ENCODE measurements at places on chromosomes 11 and 22.

DNA sequence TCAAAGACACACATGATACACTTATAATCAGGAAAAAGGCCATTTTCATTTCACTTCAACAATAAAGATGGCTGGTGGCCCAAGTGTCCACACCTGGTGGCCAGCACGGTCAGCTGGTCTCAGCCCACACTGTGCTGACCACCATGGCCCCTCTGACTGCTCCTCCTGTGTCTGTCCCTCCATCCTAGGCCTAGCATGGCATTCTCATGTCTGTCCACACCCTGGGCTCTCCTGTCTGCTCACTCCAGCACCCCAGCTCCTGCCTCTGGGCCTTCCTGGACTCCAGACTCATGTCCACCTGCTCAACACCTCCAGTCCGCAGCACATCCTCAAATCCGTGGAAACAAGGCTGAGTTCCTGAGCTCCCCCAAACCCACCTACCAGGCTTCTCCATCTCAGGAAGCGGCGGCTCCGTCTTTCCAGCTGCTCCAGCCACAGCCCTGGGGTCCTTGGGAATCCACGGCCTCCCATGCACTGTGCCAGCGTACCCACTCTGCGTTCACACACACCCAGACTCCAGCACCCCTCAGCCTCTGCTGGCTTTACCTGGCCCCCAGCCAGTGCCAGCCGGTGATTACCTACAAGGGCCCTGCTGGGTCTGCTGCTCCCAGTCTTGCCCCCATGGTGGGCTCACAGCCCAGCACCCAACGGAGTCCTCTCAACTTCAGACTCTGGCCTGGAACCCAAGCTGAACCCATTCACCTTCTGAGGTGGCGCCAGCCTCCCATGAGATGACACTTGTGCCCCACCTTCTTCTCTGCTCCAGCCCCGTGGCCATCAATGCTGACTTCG is 13.9 kb downstream of the SIRT3 start:
- no peak for DNase-seq

DNA sequence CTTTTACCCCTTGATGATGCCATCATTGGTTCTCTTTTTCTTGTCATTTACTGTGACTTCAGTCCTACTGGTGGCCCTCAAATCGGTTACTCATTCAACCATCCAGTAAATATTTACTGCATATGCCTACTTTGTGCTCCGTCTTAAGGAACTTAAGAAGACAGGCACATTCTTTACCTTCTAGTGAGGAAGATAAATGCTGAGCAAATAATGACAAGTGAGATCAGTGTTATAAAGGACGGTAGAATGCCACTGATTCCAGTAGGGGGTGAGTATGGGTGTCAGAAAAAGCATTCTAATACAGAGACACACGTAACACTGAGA is 1.6 kb downstream of the ANKRD42 start:
- DNase-seq, result no peak

DNA sequence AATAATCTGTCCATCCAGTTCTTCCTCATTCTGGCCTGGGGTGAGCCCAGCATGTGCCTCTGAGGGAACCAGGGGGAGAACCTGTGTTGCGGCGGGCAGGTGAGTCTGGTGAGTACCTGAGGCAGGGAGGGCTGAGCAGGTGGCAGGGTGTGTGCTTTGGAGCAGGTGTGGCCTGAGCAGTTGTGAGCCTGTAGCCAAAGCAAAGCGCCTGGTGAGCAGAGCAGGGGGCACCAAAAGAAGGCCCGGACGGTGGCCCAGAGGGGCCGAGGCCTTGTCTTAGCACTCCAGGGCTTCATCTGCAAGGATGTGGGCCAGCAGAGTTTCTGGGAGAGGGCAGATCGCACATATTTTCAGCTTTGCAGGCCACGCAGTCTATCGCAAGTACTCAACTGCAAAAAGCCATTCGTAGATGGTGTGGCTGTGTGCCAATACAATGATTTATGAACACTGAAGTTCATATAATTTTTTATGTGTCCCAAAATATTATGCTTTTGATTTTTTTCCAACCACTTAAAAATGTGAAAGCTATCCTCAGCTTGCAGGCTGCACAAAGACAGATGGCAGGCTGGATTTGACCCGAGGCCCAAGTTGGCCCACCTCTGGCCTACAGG is 8.7 kb downstream of the GLB1L2 start:
- DNase-seq, result no peak

GRCh38 chr22:17910561-17911311 is 113.6 kb downstream of the MICAL3 start:
- DNase-seq, result no peak

GRCh38 chr11:102459393-102459792 is 6.8 kb upstream of the TMEM123 start:
- no peak for DNase-seq

- DNase-seq, result no peak
Measured at GRCh38 chr11:24556693-24557092, 59.8 kb downstream of the LUZP2 start.

DNA sequence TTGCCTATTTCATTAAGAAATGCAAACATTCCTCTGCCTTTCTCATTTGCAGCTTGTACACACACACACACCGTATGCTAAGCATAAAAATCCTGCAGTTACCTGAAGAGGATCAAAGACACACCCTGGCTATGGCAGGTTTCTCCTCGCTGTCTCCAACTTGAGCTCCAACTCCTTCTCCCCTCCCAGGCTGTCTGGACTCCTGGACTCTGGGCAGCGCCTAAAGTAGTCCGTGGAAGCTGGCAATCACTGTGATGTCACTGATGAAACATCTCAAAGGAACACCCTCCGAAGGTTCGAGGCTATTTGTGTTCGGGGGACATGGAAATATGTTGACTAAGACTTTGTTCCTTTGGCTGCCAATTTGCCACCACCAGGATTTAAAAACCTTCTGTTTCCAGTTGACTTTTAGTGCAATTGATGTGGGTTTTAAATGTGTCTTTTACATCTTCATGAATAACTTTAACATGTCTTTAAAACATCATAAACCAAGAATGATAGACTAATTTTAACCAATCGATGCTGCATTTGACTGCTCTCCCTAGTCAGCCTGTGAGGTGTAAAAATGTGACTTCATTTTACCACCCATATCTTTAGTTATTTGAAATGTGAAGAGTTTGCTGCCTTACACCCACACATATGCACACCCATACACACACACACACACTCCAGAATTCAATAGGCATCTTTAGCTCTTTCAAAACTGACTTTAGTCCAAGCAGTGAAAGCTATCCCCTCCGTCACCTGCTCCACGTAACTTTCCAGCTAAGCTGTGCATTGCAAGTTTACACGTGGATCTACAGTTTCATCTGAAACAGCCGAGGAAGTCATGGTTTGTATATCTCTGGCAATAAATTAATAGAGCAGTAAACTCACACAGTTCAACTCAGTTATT is at the start of gene SLN:
Gene SLN (minus strand): TSS at position 196 of the 895 bp plus-strand sequence.
- no peak for DNase-seq

DNA sequence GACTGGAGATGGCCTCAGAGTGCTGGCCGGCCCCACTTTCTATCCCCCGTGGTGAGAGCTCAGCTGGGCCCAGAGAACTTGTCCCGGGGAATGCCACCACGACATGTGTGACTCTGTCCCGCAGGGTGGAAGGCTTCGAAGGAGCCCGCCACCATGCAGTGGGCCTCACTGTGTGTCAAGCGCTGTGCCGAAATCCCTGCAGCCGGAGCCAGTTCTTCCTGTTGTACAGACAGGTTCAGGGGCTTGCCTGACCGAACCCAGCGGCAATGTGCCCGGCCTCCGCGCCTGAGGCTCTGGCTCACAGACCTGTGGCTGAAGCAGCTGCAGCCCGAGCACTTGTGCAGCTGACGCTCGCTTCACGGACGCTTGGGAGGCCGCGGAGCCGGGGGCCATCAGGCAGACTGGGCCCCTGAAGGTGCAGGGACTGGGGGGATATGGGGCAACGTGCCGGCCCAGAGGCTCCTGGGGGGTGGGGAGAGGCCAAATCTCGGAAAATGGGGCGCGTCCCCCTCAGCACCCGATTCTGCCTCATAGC is 650 bp downstream of the PPM1F start:
- no peak for DNase-seq

- no peak for DNase-seq
Measured at GRCh38 chr11:79506734-79507344, 66.0 kb upstream of the TENM4 start.

Measured in cerebellar nuclear complex (tissue), 1 donor.